ENCODE measurements at places on chromosomes 1 and 21.
A peak's percentile ranks its signal among the peaks of the same experiment; 100 is the strongest.

GRCh38 chr1:204872262-204872881 is 1.7 kb downstream of the NFASC start:
- no peak overlapping the region for H3K4me3 ChIP-seq
- H3K27ac ChIP-seq, result no peak overlapping the region
- H3K36me3 ChIP-seq, result no peaks in the 10 kb centered on the region
- H3K27me3 ChIP-seq, result no peaks in the 10 kb centered on the region

DNA sequence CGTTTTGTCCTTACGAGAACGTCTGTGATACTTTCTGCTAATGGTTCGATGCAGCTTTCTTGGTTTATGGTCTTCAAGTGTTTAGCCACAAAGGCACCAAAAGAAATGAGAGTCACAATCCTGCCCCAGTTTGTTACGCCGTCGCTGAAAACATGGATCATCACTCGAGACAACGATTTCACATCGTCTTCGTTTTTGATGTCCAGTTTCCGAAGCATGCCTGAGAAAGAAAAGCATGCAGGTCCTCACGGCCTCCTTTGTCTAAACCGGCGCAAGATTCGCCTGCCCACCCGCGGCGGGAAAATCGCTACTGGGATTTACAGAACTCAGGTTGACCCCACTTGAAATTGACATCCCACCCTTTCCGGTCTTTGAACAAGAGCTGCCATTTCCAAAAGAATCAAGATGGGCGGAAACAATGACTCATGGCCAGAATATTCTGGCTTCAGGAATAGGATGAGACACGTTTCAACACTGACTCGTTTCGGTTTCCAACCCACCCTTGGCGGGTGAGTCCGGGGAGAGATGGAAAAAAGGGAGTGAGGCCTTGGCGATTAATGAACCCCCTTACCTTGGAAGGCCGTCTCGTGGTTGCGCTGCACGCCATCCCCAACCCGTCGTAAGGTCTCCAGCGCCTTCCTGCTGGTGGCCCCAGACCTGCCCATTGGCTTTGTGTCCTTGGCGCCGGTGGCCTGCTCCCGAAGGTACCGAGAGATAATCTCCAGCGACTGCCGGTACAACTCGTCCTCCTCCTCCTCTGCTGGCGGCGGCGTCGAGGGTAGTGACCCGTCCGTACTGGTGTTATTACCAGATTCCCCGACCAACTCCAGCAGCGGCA is 919 bp downstream of the MCL1 start:
- H3K4me1 ChIP-seq, result peaks cover 27% of the 10 kb centered on the region
- peaks cover 45% of the 10 kb centered on the region for H3K36me3 ChIP-seq
- peak overlapping the region; percentile 98 for H3K27ac ChIP-seq
- DNase-seq, result peak; percentile 87
- H3K4me3 ChIP-seq, result peak overlapping the region; percentile 98

DNA sequence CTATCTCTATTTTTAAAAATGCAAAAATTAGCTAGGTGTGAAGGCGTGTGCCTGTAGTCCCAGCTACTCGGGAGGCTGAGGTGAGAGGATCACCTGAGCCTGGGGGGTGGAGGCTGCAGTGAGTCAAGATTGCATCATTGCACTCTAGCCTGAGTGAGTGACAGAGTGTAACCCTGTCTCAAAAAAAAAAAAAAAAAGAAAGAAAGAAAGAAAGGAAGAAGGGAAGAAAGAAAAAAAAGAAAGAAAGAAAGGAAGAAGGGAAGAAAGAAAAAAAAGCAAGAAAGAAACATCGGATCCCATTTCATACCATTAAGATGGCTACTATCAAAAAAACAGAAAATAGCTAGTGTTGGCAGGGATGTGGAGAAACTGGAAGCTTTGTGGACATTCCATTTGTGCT is 136.8 kb upstream of the WNT4 start:
- H3K27me3 ChIP-seq, result peaks cover 14% of the 10 kb centered on the region
- H3K27ac ChIP-seq, result no peak overlapping the region
- no peak for DNase-seq
- H3K4me3 ChIP-seq, result no peak overlapping the region
- no peaks in the 10 kb centered on the region for H3K36me3 ChIP-seq

DNA sequence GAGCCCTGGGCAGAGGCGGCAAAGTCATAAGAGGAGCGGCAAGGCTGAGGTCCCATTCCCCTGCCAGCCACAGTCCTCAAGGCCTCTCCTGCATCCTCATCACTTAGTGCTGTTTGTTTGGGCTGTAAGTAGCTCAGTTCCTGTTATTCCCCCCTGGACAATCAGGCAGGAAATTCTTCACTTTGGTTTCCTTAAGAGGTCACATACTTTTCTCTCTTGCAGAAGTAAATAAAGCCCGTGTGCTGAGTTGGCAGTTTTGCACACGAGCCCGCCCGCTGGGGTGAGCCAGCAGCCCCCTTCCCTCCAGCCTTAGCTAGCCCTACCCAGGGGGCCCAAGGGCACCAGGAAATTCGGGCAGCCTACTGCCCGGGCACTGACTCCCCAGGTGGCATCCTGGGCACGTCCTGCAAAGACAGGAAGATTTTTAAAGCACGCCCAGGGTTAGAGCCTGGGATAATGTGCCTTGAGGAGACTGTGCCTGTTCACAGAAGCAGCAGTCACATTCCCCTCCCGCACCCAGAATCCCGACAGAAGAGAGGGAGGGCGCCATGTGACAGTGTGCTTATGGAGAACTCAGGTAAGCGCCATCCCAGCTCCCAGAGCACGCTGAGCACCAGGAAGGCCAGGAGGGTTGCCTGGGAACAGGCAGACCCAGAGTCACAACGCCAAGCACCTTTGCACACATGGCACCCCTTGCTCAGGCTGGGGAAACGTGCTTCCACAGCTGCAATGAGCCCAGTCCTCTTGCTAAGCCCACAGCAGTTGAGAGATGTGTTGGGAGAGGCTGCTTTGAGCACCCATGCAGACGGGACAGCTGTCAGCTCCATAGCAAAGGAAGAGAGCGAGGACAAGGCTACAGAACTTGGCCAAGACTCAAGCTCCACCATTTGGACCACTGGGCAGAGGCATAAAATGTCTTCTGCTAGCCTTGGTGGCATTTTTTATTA is 144.5 kb upstream of the TMEM51 start:
- H3K4me1 ChIP-seq, result peaks cover 4% of the 10 kb centered on the region
- H3K27ac ChIP-seq, result no peak overlapping the region
- no peaks in the 10 kb centered on the region for H3K27me3 ChIP-seq
- H3K4me3 ChIP-seq, result no peak overlapping the region

- DNase-seq, result no peak
- no peak overlapping the region for H3K4me3 ChIP-seq
- no peaks in the 10 kb centered on the region for H3K27me3 ChIP-seq
- no peaks in the 10 kb centered on the region for H3K36me3 ChIP-seq
- no peak overlapping the region for H3K27ac ChIP-seq
- H3K4me1 ChIP-seq, result no peaks in the 10 kb centered on the region
These were observed 18.1 kb downstream of the SAMSN1 start for GRCh38 chr21:14527696-14528652.

- H3K4me1 ChIP-seq, result no peaks in the 10 kb centered on the region
- no peak for DNase-seq
- no peaks in the 10 kb centered on the region for H3K36me3 ChIP-seq
- no peak overlapping the region for H3K27ac ChIP-seq
- no peak overlapping the region for H3K4me3 ChIP-seq
These were observed 275.0 kb downstream of the NEGR1 start for GRCh38 chr1:72007312-72007711.

GRCh38 chr1:200654660-200655059 is 15.0 kb downstream of the DDX59 start:
- peaks cover 7% of the 10 kb centered on the region for H3K36me3 ChIP-seq
- no peak overlapping the region for H3K4me3 ChIP-seq
- H3K27me3 ChIP-seq, result no peaks in the 10 kb centered on the region
- no peak for DNase-seq
- H3K4me1 ChIP-seq, result peaks cover 6% of the 10 kb centered on the region

DNA sequence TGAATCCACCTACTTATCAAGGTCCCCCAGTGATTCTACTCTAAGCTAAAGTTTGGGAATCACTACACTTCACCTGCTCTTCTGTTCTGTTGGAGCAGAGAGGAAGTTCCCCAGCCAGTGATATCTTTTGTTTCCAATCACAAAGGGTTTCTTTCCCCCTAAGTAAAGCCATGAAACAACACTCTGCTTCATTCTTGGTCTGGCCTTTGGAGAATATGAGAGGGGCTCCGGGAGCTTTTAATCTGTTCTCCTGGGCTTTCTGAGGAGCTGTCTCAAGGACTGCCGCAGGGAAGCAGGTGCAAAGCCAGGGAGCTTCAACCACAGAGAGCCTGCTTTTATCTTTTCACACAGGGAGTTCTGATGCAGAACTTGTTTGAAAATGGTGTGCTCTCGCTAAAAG is 10.1 kb upstream of the SLAMF9 start:
- DNase-seq, result no peak
- H3K4me1 ChIP-seq, result no peaks in the 10 kb centered on the region
- H3K27ac ChIP-seq, result no peak overlapping the region
- H3K4me3 ChIP-seq, result no peak overlapping the region
- H3K27me3 ChIP-seq, result peaks cover 6% of the 10 kb centered on the region
- no peaks in the 10 kb centered on the region for H3K36me3 ChIP-seq

- no peak overlapping the region for H3K27ac ChIP-seq
- peaks cover 16% of the 10 kb centered on the region for H3K4me1 ChIP-seq
- H3K4me3 ChIP-seq, result no peak overlapping the region
These were observed 152.9 kb upstream of the HMGB4 start for GRCh38 chr1:33710967-33711366.

- no peak overlapping the region for H3K4me3 ChIP-seq
- no peaks in the 10 kb centered on the region for H3K4me1 ChIP-seq
- no peak overlapping the region for H3K27ac ChIP-seq
- H3K27me3 ChIP-seq, result peaks cover 8% of the 10 kb centered on the region
- H3K36me3 ChIP-seq, result no peaks in the 10 kb centered on the region
These were observed 24.4 kb downstream of the TBX15 start for GRCh38 chr1:118963456-118964430.

GRCh38 chr1:41558761-41559171 is 74.3 kb upstream of the EDN2 start:
- DNase-seq, result no peak
- no peaks in the 10 kb centered on the region for H3K27me3 ChIP-seq
- no peaks in the 10 kb centered on the region for H3K4me1 ChIP-seq
- no peak overlapping the region for H3K4me3 ChIP-seq
- no peak overlapping the region for H3K27ac ChIP-seq
- peaks cover 8% of the 10 kb centered on the region for H3K36me3 ChIP-seq

DNA sequence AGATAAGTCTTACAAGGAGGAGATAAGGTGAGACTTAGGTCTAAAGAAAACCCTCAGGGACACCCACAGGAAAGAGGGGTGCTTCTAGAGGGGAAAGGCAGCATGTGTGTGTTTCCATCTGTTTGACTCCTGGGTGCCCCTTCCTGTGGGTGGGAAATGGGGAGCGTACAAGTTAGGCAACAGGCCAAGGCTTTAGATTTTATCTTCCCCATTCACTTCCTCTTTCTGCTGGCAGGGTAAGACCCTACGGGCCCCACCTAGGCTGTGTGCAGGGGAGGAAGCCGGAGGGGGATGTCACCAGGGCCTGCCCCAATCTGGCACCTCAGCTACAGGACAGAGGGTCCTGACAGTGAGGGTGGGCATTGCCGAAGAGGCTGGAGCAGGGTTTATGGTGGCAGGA is 2.5 kb upstream of the OLIG1 start:
- peaks cover 81% of the 10 kb centered on the region for H3K27me3 ChIP-seq
- no peak overlapping the region for H3K4me3 ChIP-seq
- no peaks in the 10 kb centered on the region for H3K4me1 ChIP-seq
- H3K27ac ChIP-seq, result no peak overlapping the region
- DNase-seq, result no peak

DNA sequence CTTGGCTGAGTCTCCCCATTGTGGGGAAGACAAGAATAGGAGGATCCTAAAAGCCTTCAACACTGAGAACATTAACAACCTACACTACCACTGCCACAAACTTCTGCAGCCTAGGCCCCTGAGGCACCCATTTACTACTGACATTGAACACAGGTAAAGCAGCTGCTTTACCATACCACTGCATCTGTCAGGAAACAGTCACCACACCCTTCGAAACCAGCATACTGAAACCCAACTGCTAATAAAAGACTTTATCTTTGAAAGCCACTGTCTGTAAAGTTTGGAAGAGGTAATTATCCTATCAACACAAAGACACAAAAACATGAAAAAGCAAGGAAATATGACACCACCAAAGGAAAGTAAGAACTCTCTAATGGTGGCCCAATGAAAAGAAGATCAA is 7.4 kb downstream of the IFNAR1 start:
- no peaks in the 10 kb centered on the region for H3K4me1 ChIP-seq
- no peak for DNase-seq
- no peak overlapping the region for H3K4me3 ChIP-seq
- no peak overlapping the region for H3K27ac ChIP-seq

DNA sequence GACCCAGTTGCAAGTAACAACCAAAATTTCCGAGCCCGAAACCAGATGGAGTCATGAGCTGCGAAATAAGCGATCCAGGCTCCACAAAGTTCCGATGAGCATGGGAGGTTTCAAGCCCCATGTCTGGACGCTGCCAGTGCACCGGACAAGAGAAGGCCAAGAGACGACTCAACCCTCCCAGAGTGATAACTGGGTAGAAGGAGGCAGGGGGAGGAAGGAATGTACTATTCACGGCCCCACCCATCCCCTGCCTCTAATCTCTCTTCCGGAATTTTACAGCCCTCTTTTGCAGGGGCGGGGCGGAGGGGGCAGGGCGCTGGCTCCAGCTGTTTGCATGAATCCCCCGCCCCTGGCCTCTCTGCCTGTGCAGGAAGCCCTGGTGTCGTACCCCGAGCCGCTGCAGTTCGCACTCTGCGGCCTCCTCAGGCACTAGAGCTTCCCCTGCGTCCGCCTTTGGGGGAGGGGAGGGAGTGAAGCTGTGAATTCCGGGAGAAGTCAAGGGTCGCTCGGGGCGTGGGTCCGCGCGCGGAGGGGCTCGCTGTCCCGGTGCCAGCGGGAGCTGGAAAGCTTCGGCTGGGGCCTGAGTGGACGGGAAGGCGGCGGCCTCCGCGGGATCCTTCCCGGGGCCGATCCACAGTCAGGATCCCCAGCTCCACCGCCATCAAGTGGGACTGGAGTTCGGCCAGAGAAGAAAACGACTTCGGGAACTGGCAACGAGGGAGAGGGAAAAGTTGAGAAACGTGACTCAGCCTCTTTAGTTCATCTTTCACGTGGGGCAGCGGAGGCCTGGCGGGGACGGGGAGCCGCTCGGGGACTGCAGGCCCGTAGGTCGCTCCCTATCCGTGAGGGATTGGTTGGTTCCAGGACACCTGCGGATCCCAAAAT is 6.3 kb upstream of the PTP4A2 start:
- H3K27ac ChIP-seq, result peak overlapping the region; percentile 54
- H3K4me1 ChIP-seq, result peaks cover 26% of the 10 kb centered on the region
- H3K4me3 ChIP-seq, result peak overlapping the region; percentile 30
- H3K27me3 ChIP-seq, result no peaks in the 10 kb centered on the region

- no peak for DNase-seq
- H3K4me3 ChIP-seq, result no peak overlapping the region
- H3K27ac ChIP-seq, result no peak overlapping the region
- H3K36me3 ChIP-seq, result no peaks in the 10 kb centered on the region
These were observed 69.8 kb downstream of the ITGB3BP start for GRCh38 chr1:63453232-63453631.

GRCh38 chr1:86137436-86137835 is 19.1 kb downstream of the COL24A1 start:
- peak; percentile 98 for DNase-seq
- H3K4me1 ChIP-seq, result peaks cover 4% of the 10 kb centered on the region
- no peaks in the 10 kb centered on the region for H3K27me3 ChIP-seq
- H3K4me3 ChIP-seq, result no peak overlapping the region
